Naive thymus-derived CD4-positive, alpha-beta T cell (primary cell): ENCODE measurements at places on chromosomes 2 and 18. TPM values are rescaled to one million over a fixed set of nuclear protein-coding genes. Genes with fewer than 3 reads are reported as not detected.

STK25 gene
- total RNA-seq = 109 TPM

DNA sequence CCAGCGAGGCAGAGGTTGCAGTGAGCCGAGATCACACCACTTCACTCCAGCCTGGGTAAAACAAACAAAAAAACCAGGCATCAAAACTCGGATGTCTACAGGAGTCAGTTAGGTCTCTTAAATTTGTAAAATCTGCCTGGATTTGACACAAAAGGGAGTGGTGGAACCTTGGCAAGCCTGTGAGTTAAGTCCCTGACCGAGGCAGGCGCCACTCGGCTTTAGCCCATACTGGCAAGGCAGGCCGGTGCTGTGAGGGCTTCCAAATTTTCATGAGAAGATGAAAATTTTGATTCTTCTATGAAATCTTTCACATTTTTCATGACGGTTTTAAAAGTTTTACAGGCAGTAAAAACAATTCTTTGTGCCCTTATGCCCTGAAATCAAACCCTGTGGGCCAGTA lies 165.8 kb downstream of the FMNL2 start:
- H3K27me3 ChIP-seq = no peaks in the 10 kb centered on the region
- H3K4me1 ChIP-seq = no peaks in the 10 kb centered on the region
- no peak overlapping the region for H3K4me3 ChIP-seq
- H3K27ac ChIP-seq = no peak overlapping the region
- H3K36me3 ChIP-seq = no peaks in the 10 kb centered on the region

HOXD3 gene
- not detected for total RNA-seq

DNA sequence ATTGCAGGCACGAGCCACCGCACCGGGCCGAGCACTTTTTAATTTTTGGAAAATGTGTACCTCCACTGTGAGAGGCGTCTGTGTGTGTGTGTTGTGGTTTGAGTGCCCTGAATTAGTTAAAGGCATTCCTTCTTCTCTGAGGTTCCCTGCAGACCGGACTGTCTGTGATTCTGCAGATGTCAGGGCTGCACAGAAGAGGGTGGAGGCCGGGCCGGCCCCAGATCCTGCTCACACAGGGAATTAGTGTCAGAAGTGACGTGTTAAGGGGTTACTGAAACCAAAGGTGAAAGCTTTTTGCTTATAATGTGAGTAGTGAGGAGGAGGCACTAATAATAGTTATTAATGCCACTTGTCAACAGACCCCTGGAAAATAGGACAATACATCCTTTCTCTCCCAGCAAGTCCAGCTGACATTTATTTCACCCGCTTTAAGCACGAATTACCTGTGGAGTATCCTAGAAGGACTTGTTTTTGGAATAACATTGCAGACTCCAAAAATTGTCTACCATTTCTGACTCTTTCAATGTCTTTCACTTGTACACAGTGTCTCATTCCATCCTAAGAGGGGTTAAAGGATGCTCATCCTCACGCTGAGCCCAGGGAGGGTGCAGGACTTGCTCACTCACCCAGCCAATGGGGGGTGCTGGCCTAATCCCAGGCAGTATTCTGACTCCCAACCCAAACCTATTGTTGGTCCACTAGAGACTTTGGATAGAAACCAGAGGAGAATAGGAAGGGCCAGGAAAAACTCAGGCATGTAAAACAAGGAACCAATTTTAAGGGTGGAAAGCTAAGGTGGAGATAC lies 16.2 kb downstream of the ARHGAP25 start:
- no peaks in the 10 kb centered on the region for H3K27me3 ChIP-seq
- H3K36me3 ChIP-seq = peaks cover 3% of the 10 kb centered on the region
- peaks cover 83% of the 10 kb centered on the region for H3K4me1 ChIP-seq
- DNase-seq = no peak
- H3K4me3 ChIP-seq = no peak overlapping the region
- peak overlapping the region; percentile 65 for H3K27ac ChIP-seq

DNA sequence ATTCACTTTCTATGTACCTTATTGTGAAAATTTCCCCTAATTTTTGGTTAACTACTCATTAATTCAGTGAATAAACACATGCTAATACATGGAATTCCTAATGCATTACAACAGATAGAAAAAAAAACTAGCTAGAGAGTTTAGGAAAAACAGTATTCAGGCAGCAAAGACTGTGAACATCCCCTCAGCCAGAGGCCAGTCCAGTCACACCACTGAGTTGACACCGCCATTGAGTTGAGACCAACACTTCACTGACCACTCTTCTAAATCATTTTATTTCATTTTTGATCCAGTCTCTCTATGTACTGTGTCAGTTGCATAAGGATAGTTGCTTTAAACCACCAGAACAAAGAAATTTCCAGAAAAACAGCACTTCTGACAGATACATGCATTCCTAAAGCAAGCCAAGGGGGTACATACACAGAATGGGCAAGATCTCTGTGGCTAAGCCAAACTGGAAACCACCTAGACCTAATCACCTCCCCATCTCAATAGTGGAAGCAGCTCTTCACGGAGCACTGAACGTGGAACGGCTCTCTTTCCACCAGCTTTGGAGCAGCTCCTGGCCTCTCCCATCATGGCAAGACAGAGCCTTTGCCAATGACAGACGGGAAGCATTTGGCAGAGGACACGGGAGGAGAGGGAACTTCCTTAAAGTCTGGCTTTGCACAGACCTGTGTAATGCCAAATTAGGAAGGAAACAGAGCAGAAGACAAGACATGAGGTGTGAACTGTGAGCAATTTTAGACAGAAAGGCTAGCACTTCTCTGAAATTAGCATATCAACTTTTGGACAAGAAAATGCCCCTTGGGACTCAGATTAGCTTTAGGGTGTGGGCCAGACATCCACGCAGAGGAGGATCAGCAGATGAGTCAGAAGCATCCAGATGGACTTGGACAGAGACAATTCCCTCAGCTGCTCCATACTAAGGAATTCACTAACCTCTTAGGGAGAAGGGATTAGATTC lies 36.4 kb downstream of the CACNB4 start:
- DNase-seq = no peak
- no peak overlapping the region for H3K27ac ChIP-seq

DNA sequence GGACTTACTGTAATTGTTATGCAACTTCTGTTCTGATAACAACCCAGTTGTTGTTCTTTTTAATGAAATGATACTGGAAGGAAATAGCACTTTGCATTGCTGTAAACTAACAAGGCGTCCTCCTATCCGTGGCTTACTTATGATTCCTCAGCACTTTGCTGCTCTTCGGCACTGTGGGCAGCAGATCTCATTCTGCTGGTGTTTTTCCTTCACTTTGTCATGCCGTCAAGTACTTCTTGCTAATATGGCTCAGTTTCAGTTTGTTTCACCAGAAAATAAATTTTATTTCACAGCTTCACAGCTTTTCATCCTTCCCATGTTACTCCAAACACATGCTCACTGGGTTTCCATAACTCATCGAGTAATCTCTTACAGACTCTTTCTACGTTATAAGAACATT lies 289.3 kb downstream of the MEIS1 start:
- no peaks in the 10 kb centered on the region for H3K36me3 ChIP-seq
- H3K4me1 ChIP-seq = no peaks in the 10 kb centered on the region
- no peaks in the 10 kb centered on the region for H3K27me3 ChIP-seq

- no peaks in the 10 kb centered on the region for H3K27me3 ChIP-seq
- no peaks in the 10 kb centered on the region for H3K4me1 ChIP-seq
- DNase-seq = no peak
- no peak overlapping the region for H3K27ac ChIP-seq
- no peak overlapping the region for H3K4me3 ChIP-seq
Observed at GRCh38 chr18:34834897-34835296, 124.8 kb downstream of the DTNA start.

FAM124B gene
- total RNA-seq = 2.1 TPM

GRCh38 chr2:160666154-160667060 lies 172.8 kb upstream of the RBMS1 start:
- H3K4me1 ChIP-seq = no peaks in the 10 kb centered on the region
- no peak overlapping the region for H3K27ac ChIP-seq
- H3K4me3 ChIP-seq = no peak overlapping the region
- H3K27me3 ChIP-seq = no peaks in the 10 kb centered on the region
- no peak for DNase-seq

GRCh38 chr18:840023-840408 lies 28.0 kb upstream of the YES1 start:
- H3K4me3 ChIP-seq = no peak overlapping the region
- no peaks in the 10 kb centered on the region for H3K4me1 ChIP-seq
- H3K27me3 ChIP-seq = no peaks in the 10 kb centered on the region
- no peak for DNase-seq
- no peaks in the 10 kb centered on the region for H3K36me3 ChIP-seq

GAREM2 gene
- 4.5 and 6.0 TPM in 2 replicates for total RNA-seq

CCDC68 gene
- not detected in 2 replicates for total RNA-seq

POTEE gene
- total RNA-seq = 0.16 TPM

GRCh38 chr2:95392320-95392719 lies 10.2 kb upstream of the FAHD2A start:
- DNase-seq = no peak
- no peak overlapping the region for H3K4me3 ChIP-seq
- no peaks in the 10 kb centered on the region for H3K27me3 ChIP-seq
- H3K27ac ChIP-seq = no peak overlapping the region
- no peaks in the 10 kb centered on the region for H3K36me3 ChIP-seq

DNA sequence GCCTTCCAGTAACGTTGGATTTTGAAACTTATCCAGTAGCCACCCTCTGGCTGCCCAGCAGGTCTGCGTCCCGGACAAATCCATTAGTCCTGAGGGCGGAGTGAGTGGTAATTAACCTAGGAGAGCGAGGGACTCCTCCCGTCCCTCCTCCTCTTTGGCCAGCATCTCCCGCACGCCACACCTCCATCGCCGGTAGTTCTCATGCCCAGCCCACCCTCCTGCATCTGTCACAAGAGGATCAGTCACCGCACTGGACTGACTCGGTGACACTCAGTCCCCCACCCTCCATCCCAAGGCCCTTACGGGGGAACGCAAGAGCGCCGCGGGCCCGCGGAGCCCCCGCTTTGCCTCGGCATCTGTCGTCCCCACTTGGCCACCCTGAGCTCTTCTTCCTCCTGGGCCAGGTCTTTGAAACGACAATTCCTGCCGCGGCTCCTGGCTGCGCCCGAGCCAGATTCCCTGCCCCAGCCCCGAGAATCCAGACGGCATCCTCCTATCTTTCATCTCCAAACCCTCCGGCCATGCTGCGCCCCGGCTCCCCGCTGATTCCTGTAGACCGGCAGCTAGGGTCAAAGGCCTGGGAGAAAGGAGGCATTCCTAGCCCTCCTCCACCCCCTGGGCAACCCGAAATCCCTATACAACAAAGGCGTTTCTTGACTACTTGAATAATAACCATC lies 77.5 kb downstream of the EIF2AK3 start:
- no peak overlapping the region for H3K4me3 ChIP-seq
- DNase-seq = no peak
- no peaks in the 10 kb centered on the region for H3K36me3 ChIP-seq
- H3K4me1 ChIP-seq = no peaks in the 10 kb centered on the region
- no peaks in the 10 kb centered on the region for H3K27me3 ChIP-seq

DNA sequence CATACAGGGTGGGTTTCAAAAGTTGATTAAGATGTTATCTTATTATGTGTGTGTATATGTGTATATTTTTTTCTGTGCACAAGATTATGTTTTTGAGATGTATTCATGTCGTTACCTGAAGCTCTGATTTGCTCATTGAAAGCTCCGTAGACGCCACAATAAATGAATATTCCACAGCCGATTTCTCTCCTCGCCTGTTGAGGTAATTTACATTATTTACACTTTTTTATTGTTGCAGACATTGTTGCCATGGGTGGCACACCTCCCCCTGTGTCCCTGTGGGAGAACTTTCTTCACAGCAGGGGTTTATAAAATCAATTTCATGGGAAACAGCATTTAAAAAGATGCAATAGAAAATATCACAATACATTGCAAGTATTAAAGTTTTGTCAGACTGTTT lies 100.6 kb downstream of the GLI2 start:
- no peaks in the 10 kb centered on the region for H3K4me1 ChIP-seq
- no peaks in the 10 kb centered on the region for H3K36me3 ChIP-seq
- no peaks in the 10 kb centered on the region for H3K27me3 ChIP-seq
- no peak overlapping the region for H3K4me3 ChIP-seq

DNA sequence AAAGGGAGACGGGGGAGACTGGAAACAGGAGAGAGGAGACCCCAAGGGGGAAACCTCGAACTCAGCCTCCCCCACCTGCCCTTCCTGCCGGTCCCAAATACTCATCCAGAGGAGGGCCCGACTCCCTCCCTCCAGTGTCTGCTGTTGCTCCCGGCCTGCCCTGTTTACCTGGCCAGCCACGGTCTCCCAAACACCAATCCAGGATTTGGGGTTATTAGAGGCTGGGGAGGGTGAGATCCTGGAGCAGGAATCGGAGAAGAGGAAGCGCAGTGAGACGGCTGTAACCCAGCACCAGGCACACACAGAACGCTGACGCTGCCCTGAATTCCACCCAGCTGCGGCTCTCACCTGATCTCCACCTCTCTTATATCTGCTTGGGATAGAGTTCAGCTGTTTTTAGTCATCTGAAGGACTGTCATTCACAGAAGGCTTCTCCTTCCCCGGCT lies 213.0 kb downstream of the TNS1 start:
- H3K4me3 ChIP-seq = peak overlapping the region; percentile 58
- H3K36me3 ChIP-seq = no peaks in the 10 kb centered on the region
- H3K27me3 ChIP-seq = no peaks in the 10 kb centered on the region
- H3K27ac ChIP-seq = peak overlapping the region; percentile 64

- H3K4me1 ChIP-seq = peaks cover 47% of the 10 kb centered on the region
- no peak overlapping the region for H3K4me3 ChIP-seq
- H3K36me3 ChIP-seq = no peaks in the 10 kb centered on the region
Observed at GRCh38 chr2:160368988-160369930, 124.3 kb downstream of the RBMS1 start.

DNA sequence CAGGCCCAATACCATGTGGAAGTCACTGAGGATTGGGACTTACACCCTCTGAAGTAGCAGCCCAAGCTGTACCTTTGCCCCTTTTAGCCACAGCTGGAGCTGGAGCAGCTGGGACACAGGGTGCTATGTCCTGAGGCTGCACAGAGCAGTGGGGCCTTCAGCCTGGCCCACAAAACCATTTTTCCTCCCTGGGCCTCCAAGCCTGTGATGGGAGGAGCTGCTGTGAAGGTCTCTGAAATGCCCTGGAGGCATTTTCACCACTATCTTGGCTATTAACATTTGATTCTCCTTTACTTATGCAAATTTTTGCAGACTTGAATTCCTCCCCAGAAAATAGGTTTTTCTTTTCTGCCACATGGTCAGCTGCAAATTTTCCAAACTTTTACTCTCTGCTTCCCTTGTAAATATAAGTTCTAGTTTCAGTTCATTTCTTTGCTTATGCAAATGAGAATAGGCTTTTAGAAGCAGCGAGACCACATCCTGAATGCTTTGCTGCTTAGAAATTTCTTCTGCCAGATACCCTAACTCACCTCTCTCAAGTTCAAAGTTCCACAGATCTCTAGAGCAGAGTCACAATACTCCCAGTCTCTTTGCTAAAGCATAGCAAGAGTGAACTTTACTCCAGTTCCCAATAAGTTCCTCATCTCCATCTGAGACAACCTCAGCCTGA lies 213.8 kb upstream of the MGAT5 start:
- H3K4me3 ChIP-seq = no peak overlapping the region
- DNase-seq = no peak
- H3K36me3 ChIP-seq = no peaks in the 10 kb centered on the region
- no peaks in the 10 kb centered on the region for H3K4me1 ChIP-seq
- no peaks in the 10 kb centered on the region for H3K27me3 ChIP-seq

RAB11FIP5 gene
- total RNA-seq = 8.6 TPM

GRCh38 chr18:47689371-47689770 lies 241.1 kb downstream of the SMAD2 start:
- H3K27ac ChIP-seq = no peak overlapping the region
- DNase-seq = no peak
- no peak overlapping the region for H3K4me3 ChIP-seq

GRCh38 chr2:177747384-177747783 lies 325.2 kb downstream of the PDE11A start:
- H3K27me3 ChIP-seq = no peaks in the 10 kb centered on the region
- no peak overlapping the region for H3K27ac ChIP-seq
- no peaks in the 10 kb centered on the region for H3K4me1 ChIP-seq
- no peak for DNase-seq
- H3K4me3 ChIP-seq = no peak overlapping the region
